IPS-NIHi11 (cell line): ENCODE measurements at places on chromosomes 16 and 17.

DNA sequence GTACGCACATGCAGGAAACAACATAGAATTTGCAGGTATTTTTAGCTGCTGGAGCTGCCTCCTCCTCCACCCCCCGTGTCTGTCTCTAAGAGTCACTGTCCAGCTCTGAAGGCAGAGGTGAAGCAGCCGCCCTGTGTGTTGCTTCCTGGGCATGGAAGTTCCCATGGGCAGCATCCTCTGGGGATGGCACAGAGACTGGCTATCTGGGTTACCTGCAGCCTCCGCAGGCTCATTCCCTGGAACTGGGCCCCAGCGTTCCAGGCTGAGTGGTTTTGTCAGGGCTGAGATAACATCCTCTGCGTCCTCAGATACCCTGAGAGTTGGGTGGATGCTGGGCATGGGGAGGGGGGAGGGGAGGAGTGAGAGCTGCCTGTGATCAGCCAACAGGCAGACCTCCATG is 41.5 kb upstream of the MRTFB start:
- no peak for DNase-seq

- DNase-seq, result no peak
Observed at GRCh38 chr17:70128727-70129238, 40.5 kb upstream of the KCNJ2 start.

DNA sequence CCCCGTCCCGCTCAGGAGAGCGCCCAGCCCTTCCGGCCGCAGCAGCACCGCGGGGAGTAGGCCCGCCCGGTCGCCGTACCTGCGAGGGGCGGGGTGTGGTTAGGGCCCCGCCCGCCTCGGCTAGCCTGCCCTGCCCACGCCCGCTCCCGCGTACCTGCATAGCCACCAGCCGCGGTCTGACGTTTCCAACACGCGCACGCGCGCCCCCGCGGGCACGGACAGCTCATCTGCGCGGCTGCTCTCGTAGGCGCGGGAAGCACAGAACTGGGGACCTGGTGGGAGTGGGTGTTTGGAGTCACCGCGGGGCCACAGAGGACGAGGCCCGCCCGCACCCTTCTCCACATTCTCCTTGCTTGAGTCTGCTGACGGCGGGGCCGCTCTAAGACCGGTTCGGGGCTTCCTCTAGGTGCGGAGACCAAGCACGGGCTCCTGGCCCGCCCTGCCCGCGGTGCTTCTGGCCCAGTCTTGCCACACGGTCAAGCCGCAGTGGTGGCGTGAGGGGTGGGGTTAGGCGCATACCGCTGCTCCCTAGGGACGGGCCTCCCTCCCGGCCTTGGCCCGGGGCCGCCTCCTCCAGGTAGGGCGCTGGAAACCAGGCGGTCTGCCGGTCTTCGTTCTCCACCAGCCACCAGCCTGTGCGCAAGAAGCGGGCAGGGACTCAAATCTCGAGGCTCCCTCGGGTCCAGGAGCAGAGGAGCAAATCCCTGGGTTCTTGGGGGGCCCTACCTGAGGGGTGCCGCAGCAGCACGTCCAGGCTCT is 1.8 kb downstream of the NOXO1 start:
- DNase-seq, result peak; percentile 88

- DNase-seq, result no peak
Observed at GRCh38 chr16:28984619-28985135, at the start of gene LAT. LAT (plus strand) TSS chr16:28985052; CDS start chr16:28985418, 366 bp downstream.

DNA sequence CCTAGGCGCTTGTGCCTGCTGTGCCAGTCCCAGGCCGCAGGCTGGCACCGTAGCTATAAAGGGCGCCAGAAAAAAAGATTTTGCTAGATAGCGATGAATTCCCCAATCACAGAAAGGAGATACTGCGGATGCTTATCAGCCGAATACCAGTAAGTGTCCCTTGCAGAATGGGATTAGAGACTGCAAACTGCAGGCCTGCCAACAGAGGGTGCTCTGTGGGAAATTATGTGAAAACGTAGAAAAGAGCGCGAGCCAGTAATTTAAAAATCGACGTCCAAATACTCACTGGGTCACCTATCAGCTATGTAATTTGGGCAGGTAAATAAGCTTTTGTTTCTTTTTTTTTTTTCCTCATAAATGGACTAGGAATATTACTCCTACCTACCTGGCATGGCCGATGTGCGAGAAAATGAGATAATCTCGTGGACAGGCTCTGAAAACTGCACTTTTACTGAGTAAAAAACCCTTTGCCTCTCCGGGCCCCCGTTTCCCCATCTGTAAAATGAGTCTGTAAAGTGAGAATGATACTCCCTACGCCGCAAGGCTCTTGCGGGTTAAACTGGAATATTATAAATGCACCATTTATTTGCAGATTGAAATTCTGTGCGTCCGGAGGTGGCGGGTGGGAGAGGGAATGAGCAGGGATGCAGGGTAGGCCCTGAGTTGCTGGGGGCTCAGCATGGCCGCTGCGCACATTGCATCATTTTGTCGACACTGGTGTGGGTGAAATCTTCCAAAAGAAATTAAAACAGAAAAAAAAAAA is 1.2 kb upstream of the COG1 start:
- peak; percentile 70 for DNase-seq

DNA sequence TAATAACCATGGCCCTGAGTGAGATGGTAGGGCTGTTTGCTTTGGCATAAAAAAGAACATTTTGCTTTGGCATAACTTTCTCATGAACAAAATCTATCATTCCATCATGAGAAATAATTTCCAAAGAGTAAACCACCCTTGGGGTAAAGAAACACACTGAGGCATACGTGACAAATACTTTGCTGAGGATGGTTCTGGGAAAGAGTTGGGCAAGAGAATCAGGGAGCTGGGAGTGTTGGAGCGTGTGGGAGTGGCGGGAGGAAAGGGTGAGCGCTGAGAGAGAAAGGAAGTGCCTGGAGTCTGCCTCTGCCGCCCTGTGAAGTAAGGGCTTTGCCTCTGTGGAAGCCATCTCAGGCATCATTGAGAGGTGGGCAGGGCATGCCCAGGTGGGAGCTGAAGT is 60.2 kb upstream of the ARHGAP44 start:
- DNase-seq, result no peak

GRCh38 chr16:66058832-66059231 is 307.7 kb upstream of the CDH5 start:
- DNase-seq, result no peak
